ENCODE measurements at places on chromosomes 7 and 10.

DNA sequence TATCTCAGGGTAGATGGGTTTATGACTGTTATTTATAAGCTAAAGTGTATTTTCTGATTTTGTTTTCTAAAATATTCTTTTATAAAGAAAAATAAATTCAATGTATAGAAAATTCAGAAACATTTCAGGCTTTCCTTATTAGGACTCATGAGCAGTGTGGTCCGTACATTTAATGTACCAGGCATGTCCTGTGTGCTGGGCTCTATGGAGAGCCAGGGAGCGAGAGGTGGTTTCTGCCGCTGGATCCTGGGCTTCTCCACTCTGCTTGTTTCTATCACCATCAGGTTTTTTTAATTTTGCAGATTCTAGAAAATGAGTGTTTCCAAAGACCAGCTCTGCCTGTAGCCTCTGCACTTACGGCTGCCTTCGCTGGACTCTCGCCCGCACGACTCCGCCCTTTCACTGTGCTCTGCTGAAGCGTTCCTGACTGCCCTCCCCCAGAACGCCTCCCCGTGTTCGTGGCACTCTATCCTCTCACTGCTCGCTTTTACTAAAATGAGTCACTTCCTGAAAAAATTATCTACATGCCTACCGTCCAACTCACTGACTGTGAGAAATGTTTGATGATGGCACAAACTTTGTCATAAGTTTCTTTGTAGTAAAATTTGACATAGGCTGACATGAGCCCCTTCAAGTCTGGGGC, 188.5 kb downstream of the ZMYND11 start:
- DNase-seq, result peak; percentile 57

DNA sequence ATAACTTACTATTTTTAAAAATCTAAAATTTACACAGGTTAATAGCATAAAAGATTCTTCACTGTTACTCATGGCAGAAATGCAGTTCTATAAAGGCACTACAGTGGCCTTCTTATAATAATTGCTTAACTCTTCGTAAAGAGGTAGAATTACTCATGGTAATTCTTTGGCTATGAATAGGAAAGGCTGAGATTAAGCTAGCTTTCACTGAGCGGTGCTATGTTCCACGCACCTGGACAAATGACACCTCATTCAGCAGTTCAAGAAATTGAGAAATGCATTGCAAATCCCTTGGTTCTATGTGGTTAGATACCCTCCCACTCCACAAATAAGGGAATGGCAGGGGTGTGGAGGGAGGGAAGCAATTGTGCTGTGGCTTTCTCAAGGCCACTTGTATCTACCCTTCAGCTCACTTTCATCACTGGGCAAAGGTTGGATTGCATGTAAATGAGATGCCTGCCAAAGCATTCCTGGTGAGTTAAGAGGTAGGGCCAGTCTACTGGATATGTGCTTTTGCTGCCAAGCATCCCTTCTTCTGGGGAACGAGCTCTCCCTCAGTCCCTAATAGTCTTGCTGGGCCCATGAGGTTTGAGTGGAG, 210.9 kb downstream of the TEX36 start:
- DNase-seq, result no peak

DNA sequence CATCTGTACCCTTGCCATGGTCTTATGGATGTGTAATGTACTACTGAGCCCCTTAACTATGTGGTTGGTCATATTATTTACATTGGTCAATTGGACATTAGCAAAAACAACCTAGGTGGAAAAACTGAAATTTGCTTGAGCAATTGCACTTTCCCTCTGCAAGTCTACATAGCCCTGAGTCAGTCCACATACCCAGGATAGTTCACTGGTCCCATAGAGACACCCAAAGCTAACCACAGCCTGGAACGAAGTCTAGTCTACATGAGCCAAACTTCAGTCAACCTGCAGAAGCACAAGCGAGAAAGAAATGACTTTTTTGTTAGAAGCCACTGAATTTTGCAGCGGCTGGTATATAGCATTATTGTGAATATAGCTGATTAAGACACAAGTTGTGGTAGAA, 37.6 kb upstream of the COL1A2 start:
- DNase-seq, result no peak

DNA sequence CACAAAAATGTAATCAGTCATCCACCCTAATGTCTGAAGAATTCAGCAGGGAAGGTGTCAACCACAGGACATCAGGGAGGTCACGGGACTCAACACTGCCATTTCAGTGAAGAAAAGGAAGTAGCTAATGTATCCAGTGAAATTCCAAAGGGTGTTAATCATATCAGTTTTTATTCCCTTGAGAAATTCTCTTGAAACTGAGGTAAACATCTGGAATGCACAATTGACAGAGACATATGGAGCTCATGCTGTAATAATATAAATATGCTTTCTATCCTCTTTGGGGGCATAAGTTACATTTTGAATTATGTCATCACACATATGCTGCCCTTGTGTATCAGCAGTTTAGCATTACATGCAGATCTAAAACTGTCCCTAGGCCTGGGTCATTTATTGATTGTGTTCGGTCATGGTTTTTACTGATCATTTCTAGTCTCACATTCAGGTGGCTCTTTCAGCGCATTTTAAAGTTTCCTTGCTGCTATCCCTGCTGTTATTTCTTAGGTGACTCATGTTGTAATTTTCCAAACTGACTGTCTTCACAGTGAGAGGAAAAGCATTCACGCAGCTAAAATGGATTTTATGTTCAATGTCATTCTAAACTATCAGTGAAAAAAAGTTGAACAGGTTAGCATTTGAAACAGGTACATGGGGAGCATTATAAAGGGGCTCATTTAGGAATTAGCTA, 273.9 kb downstream of the TSPAN12 start:
- DNase-seq, result no peak

DNA sequence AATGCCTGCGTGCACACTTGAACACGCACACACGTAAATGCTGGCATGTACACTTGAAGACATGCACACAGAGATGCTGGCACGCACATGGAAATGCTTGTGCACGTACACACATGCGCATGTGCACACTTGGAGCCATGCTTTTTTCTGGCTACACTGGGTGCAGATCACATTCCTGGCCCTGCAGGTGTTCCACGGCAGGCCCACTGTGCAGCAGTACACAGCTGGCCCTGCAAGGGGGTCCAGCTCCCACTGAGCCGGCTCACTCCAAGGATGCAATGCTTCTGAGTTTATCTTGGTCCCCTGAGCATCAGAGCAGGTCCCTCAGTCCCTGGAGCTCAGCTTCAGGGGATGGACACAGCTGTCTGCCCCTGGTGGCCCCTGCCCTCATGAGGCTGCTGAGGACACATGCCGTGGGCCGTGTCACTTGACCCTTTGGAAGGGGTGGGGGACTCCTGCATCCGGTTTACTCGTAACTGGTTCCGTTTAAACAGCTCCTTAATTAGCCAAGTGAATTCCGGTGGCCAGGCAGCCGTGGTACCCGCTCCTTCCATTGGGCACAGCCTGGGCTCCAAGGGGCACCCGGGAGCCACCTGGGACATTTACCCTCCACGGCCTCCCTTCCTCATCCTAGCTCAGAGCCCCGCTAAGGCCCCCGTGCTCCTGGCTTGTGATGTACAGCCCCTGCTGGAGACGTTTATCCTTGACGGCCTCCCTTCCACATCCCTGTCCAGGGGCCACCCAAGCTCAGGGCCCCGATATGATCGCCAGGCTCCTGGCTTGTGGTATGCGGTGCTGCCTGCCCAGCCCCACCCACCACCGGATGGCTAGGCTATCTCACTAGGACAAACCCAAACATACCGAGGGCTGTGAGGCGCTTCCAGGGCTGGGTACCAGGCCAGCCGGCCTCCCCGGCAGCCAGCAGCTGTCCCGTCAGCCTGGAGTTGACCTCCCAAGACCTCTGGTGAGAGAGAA, 39.5 kb upstream of the DPYSL4 start:
- no peak for DNase-seq

GRCh38 chr7:43313628-43314378, 201.4 kb downstream of the HECW1 start:
- DNase-seq, result no peak

DNA sequence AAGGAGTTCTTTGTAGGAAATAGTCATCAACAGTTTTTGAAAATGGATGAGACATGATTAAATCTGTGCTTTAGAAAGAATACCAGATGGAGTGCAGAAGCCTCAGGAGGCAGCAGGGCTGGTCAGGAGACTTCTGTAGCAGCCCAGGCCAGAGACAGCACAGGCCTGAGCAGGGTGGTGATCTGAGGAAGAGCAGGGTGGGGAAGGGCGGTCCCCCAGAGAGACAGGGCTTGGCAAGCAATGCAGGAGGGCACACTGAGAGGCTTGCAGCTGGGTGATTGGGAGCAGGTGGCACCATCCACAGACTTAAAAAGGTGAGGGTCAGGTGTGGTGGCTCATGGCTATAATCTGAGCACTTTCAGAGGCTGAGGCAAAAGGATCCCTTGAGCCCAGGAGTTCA, 4.3 kb upstream of the SMKR1 start:
- DNase-seq, result no peak

- no peak for DNase-seq
Observed at GRCh38 chr10:128092454-128092853, 33.8 kb downstream of the MKI67 start.

- DNase-seq, result no peak
Observed at GRCh38 chr10:132497861-132498561, 39.6 kb upstream of the INPP5A start.

GRCh38 chr10:81108516-81109199, 571.0 kb downstream of the SH2D4B start:
- no peak for DNase-seq

DNA sequence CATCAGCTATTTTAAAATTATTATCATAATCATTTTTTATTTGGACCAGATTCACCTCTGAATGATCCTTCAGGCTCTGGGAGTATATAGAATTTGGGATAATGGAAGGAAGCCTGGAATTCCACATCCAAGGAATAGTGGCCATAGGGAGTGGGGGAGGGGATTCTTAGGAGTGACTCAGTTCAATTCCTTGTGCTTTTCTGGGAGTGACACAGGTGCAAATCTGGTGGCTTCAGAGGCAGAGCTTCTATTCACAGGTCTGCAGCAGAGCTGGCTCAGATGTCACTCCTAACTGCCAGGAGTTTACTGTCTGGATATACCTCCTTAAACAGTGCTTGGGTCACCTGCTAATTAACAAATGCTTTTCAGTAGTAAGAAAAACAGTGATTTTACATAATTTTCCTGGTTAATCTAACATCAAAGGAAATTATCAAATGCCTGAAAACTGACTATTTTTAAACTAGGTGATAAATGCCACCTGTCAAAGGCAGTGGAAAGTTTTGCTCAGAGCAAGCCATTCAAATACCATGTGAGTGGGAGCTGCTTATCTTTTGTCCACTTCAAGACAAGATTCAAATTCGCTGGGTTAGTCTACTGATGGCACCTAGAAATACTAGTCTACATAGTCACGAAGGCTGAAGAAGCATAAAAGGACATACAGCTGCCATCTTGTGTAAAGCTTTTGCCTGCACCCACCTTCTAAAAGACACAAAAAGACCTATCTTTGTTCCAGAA, 106.7 kb upstream of the LAMB4 start:
- DNase-seq, result no peak

GRCh38 chr10:98405422-98405821, 9.6 kb downstream of the PYROXD2 start:
- DNase-seq, result no peak

- no peak for DNase-seq
Observed at GRCh38 chr10:127354992-127355391, 158.6 kb upstream of the INSYN2A start.

GRCh38 chr7:87127019-87127418, 25.2 kb upstream of the DMTF1 start:
- DNase-seq, result no peak

GRCh38 chr7:22469371-22470143, 30.4 kb downstream of the STEAP1B start:
- DNase-seq, result no peak

All from stimulated activated CD4-positive, alpha-beta T cell treated with anti-CD3 and anti-CD28 coated beads, Interleukin-15, amount 100 ng/mL, for 24 hours (primary cell).